DMS153 (cell line): ENCODE measurements at places on chromosomes 1 and 21.

GRCh38 chr1:27862671-27863537 lies 9.4 kb upstream of the THEMIS2 start:
- peak; percentile 21 for DNase-seq

DNA sequence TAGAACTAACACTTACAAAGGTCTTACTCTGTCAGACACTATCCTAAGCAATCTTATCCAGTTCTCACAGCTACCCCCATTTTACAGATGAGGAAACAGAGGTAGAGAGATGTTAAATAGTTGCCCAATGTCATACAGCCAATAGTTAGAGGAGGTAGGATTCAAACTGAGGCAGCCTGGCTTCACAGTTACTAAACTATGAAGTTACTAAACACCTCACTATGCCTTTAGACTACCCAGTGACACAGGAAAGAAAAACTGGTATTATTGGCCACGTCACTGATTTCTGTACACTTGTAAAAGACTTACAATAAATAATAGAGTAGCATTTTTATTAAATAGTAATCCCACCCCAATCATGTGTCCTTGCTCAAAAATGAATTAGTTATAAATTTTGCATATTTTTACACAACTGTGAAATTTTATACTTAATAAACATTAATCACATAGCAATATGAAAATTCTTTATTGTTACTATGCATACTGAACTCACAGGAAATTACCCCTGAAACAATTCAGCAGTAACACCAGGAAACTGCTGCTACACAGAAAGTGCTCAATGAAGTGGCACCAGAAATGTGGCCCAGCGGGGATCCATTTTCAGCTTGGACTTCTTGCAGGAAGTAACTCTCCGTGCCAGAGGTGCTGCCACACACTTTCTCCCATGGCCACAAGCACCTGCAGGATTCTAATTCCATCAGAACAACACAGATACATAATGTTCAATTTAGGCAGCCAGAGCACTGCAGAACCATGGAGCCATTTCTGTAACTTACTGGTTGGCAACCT lies 69.4 kb downstream of the VAV3 start:
- peak; percentile 27 for DNase-seq

GRCh38 chr1:14281412-14281811 lies 317.1 kb upstream of the KAZN start:
- no peak for DNase-seq

DNA sequence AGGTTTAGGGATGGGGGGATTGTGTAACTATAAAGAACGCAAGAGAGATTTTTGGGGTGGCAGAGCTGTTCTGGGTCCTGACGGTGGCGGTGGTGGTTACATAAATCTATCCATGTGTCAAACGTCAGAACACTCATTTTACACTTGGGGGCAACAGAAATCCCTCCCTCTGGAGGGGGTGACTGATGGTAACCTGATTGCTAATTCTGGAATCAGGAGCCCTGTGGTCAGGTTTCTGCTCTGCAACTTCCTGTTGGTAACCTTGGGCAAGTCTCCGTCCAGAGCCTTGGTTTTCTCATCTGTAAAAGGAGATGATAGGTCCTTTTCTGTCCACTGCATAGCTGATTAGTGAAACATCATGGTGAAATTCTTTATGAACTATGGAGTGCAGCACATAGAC lies 40.9 kb downstream of the ALPL start:
- no peak for DNase-seq

- peak; percentile 94 for DNase-seq
Observed at GRCh38 chr1:150560576-150561253, 11.5 kb downstream of the ADAMTSL4 start.

- peak; percentile 79 for DNase-seq
Observed at GRCh38 chr1:155277902-155278688, 832 bp downstream of the HCN3 start.

GRCh38 chr21:42037943-42038342 lies 27.8 kb upstream of the ZBTB21 start:
- no peak for DNase-seq

DNA sequence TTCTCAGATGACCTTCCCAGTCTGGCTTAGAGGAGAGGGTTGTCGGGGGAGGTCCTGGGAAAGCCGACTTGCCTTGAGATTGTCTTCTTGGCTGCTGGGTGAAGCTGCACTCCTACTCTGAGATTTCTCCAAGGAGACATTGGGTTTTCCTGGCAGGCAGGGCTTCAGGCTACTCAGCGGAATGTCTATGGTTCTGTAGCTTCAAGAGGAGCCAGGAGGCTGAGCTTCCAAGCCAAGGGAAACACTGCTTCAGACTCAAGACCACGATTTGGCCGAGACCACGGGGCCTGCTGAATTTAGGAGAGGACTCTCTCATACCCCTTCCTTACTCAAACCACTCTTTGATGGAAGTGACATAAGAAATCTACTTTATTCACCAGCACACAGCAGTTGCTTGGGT lies 67.8 kb downstream of the NTMT2 start:
- DNase-seq: no peak

GRCh38 chr1:242745079-242745478 lies 220.6 kb upstream of the PLD5 start:
- no peak for DNase-seq

- no peak for DNase-seq
Observed at GRCh38 chr1:238582816-238583215, 692.1 kb upstream of the ZP4 start.

- no peak for DNase-seq
Observed at GRCh38 chr21:22235866-22236590, 1237.8 kb downstream of the NCAM2 start.

DNA sequence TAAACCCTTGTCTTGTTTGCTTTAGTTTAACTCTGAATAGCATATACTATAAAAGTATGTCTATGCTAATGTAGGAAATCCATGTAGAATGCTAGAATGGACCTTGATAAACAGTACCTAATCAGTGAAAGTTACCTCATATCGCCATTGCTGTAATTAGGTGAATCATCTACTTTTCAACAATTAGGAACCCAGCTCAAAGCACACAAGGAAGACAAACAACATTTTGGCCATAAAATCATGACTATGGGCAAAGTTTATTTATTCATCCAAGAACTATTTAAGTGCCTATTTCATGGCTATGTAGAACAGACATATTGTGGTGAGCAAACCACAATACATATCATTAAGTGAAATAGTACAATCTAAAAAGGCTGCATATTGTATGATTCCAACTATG lies 1043.2 kb downstream of the BRINP3 start:
- DNase-seq: no peak

- no peak for DNase-seq
Observed at GRCh38 chr1:237341391-237341790, 299.4 kb downstream of the RYR2 start.

GRCh38 chr1:182259229-182259872 lies 132.2 kb downstream of the GLUL start:
- peak; percentile 68 for DNase-seq

- peak; percentile 48 for DNase-seq
Observed at GRCh38 chr1:184986250-184986649, 11.9 kb upstream of the NIBAN1 start.

DNA sequence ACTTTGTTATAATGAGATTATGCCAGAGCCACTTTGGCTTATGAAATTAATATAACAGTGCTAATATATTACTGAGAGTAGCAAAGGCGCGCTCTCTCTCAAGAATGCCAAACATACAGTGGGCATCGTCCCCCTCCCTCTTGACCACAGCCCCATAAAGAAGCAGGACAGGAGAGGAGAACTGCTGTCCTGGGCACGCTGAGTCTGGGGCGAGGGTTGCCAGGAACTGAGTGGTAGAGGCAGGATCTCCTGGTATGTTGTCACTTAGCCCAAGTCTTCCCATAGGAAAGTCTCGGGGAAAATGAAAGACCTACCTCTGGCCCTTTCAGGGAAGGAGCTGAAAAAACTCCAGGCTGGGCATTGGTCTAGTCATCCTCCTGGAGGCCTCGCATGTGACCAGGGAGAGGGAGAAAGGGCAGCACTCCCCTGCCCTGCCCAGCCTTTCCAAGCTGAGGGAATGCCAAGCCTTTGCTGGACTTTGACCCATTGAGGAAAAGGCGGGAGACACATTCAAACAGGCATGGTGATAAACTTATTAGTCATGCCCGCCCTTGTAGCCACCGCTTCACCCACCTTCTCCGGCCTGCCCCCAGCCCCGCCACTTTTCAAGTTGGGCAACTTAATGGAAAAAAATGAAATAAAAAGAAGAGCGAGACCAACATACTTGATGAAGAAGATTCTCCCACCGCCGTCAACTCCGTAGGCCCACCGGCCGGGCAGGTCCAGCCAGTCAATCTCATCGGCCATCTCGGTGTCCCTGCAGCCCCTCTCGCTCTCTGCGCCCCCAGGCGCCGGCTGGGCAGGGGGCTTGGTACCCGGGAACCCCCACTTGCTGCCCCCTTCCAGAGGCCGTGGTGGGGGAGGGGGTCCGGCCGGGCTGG lies 17.4 kb upstream of the PLEKHA6 start:
- no peak for DNase-seq

DNA sequence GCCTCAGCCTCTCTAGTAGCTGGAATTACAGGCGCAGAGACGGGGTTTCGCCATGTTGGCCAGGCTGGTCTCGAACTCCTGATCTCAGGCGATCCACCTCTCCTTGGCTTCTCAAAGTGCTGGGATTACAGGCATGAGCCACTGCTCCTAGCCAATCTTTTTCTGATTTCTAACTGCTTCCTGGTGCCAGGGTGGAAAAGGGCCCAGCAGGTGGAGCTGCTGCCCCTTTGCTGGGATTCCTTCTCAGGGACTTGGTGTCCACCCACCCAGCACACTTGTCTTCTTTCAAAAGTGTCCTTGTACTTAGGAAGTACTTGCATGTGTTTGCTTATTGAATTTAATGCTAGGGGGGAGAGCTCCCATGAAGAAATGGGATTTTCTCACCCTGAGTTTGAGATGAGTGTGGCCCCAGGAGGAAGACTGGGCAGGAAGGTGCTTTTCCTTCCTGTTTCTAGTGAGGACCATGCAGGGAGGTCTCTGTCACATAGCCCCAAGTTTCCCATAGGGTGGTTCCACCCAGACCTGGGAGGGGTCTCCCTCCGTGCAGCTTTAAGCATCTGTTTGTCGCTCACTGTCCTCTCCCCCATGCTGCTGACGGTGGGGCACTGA lies 14.2 kb downstream of the UTP11 start:
- peak; percentile 53 for DNase-seq

- DNase-seq: peak; percentile 45
Observed at GRCh38 chr1:32538887-32539583, at the start of gene ZBTB8A. TSS of gene ZBTB8A (plus strand) at chr1:32539427. CDS start at chr1:32592932, 53,505 bp downstream.

- no peak for DNase-seq
Observed at GRCh38 chr1:2554621-2555387, 1.4 kb upstream of the TNFRSF14 start.

DNA sequence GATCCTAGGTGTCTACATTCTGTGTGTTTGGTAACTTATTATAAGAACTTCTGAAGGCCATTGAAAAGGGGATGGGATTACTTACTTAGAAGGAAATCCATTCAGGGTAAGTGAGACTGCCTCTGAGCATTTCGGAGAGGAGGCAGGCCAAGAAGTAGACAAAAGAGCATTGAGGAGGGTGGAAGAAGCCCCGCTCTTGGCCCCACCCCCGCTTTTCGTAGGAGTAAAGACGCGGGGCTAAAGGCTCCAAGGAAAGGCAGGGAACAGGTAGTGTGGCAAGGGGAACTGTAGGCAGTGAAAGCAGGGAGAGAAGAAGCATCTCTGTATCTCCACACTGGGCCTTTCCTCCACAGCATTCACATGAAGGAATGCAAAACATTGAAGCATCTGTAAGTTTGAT lies 51.8 kb upstream of the GRIK1 start:
- no peak for DNase-seq

DNA sequence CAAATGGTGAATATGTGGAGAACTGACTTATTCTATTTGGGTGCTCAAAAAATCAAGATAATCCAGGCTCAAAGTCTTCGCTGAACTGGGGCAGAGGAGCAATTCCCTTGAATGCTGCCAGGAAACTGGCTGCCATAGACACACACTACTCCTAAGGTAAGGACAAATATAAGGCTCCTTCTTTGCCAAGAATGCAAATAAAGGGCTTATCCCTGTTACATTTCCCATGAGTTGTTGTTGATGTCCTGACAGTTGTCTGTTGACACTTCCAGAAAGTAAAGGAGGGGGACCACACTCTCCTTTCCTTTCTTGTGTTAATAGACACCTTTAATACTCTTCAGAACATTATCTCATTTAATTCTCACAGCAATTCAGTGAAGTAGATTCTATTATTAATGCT lies 212.2 kb upstream of the PTBP2 start:
- no peak for DNase-seq

- no peak for DNase-seq
Observed at GRCh38 chr1:44354268-44354839, 703 bp downstream of the ERI3 start.

GRCh38 chr1:15029036-15029435 lies 124.5 kb upstream of the TMEM51 start:
- DNase-seq: no peak

GRCh38 chr1:245698116-245698515 lies 543.3 kb downstream of the KIF26B start:
- DNase-seq: no peak

GRCh38 chr1:93707956-93708355 lies 26.3 kb upstream of the BCAR3 start:
- no peak for DNase-seq

DNA sequence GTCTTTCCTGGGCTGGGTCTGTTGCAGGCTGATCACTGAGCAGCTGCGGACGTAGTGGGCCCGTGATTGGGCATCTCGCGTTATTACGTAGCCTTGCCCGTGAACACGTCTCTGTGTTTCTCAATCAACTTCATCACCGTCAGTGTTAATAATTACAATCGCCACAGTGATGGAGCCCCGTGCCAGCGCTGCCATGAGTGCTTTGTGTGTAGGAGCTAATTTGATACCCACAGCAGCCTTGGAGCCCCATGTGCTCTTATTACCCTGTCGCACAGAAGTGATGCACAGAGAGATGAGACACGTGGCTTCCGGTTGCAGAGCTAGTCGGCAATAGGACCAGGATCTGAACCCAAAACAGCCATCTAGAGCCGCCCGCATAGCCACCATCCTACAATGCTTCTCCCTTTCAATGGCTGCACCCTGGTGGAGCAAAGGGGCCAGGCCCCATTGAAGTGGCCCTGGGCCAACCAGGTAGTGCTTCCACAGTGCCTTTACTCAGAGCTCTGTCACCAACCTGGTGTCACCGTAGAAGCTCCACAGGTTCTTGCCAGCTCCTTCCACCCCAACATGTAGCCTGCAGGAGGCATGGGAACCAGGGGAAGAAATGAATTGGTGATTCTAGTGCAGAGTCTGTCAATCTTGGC lies 398.5 kb upstream of the VAMP3 start:
- no peak for DNase-seq

GRCh38 chr1:186568221-186568620 lies 107.3 kb upstream of the PDC start:
- DNase-seq: no peak
